ENCODE measurements at places on chromosomes 2 and 18.

GRCh38 chr2:143525402-143525860 is 396.2 kb downstream of the ARHGAP15 start:
- no peak for DNase-seq

DNA sequence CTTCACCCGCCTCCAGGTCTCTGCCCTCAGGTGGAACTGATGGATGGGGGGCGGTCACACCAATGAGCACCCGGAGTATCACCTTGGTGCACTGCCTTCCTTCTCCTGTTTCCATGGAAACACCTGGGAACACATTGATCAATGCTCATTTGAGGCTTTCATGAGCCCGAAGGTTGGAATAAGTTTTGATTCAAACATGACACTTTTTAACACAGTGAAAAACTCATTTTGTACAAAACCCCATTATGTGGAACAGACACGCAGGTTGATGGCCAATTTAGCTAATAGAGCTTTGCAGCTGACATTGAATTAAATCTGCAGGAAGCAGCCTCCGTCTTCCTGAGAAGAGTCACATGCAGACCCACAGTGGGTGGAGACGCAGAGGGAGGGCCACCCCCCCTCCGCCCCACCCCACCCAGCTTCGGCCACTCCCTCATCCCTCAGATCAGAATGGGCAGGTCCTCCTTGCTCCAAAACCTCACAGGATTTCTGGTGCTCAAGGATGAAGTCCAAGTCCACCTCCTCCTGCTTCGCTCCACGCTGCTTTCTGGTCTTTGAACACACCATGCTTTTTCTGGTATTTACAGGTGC is 96.0 kb upstream of the MYCN start:
- DNase-seq = no peak

GRCh38 chr2:199819746-199820145 is 31.2 kb downstream of the FTCDNL1 start:
- no peak for DNase-seq

GRCh38 chr2:17318013-17318412 is 200.2 kb downstream of the RAD51AP2 start:
- no peak for DNase-seq

GRCh38 chr18:45402485-45403056 is 212.7 kb upstream of the SLC14A2 start:
- peak; percentile 96 for DNase-seq

DNA sequence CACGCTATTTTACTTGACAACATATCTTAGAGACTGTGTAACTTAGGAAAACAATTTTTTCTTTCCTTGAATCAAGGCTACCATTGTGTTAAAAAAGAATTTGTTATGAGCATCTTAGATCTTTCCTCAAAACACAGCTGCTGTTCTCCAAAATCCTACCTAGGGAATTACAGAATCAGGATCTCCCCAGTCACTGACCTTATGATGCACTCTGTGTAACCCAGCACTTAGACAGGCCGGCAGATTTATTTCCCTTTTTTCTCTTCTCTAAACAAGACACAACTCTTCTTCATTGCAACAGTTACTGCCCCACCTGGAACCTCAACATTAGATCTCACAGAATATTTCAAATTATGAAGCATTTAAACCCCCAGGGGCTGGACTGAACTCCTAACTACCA is 13.5 kb upstream of the C2orf15 start:
- DNase-seq = no peak

DNA sequence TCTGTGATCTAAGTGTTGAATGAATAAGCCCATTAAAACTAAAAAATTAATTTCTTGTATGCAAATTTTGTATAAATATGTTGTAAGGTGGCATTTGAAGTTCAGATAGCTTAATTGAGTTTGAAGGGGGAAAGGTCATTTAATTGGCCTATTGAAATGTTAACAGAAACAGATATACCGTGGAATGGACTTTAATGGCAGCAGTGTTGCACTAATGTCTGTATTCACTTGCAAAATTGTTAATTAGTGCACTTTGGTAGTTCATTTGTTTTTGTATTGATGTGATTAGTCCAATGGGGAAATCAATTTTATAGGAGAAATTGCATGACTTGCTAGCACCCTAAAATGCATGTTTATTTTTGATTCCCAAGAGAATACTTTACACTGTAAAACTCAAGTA is 41.8 kb upstream of the OTX1 start:
- no peak for DNase-seq

GRCh38 chr2:66692521-66693054 is 257.7 kb downstream of the MEIS1 start:
- no peak for DNase-seq

- no peak for DNase-seq
These were observed 70.2 kb downstream of the CDH19 start for GRCh38 chr18:66533693-66534092.

DNA sequence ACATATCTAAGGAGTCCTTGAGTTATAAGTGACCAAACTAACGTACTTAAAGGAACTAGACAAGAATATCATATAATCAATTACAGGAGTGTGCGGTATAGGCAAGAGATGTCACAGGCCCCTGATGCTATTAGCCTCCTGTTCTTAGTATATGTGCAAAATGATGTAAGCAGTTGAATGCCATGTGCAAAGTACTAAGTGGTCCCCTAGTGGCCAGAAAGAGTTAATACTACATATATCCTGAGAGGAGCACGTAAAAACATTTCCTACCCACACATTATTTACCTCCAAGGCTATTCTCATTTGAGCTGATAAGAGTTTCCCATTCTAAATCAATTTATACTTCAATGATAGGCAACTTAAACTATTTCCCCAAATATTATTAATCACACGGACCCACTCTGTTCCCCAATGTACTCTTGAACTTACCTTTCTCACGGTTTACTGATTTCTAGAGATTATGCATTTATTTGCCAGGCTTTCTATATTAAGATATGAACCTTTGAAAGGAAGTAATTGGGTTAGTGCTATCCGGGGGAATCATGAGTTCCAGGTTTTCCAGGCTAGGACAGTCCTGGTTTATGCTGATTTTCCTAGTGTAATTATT is 158.0 kb upstream of the KLHL14 start:
- DNase-seq = peak; percentile 27

- no peak for DNase-seq
These were observed 37.4 kb upstream of the ARHGEF4 start for GRCh38 chr2:130799295-130799694.

- DNase-seq = no peak
These were observed 122.6 kb upstream of the PPP1CB start for GRCh38 chr2:28628987-28629386.

- no peak for DNase-seq
These were observed 227.9 kb downstream of the GBX2 start for GRCh38 chr2:235940330-235940729.

GRCh38 chr2:88489181-88489580 is 36.7 kb upstream of the FOXI3 start:
- DNase-seq = no peak

DNA sequence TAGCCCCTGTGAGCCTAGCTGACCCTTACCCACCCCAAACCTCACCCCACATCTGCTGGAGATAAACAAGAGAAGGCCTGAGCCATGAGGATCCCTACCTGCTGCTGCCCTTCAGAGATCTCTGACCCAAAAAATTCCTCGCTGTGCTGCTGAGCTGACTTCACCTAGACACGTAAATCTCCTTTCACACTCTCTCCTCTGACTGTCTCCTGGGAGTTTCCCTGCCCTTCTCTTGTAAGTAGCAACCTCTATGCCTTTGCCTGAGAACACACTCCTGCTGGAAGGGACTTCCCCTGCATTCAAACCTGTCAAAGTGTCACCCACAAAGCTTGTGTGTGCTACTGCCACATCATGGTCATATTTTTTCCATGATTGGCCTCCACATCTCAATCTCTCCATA is 134.2 kb upstream of the NOL4 start:
- peak; percentile 3 for DNase-seq

All from mammary epithelial cell (primary cell).